SK-N-SH treated with all-trans-retinoic acid at 6 μM for 48 hours (cell line): ENCODE measurements at places on chromosomes 4 and X.

DNA sequence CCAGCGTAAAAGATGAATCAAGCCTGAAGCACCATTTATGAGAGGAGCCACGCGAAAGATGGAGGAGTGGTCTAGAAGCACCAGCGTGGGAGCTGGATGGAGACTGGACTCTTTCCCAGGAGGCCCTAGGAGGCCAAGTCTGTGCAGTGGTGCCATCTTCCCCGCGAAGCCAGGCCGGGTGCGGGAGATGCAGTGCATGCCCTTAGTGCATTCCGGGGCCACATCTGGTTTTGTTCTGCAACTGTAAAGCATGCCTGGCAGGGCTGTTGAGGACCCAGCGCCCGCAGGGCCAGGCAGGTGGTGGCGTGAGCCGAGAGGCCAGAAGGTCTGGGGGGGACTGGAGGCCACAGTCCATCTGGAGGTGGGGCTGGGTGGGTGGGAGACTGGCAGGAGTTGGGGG, 78.6 kb upstream of the ADRA2C start:
- no peak for ATAC-seq

DNA sequence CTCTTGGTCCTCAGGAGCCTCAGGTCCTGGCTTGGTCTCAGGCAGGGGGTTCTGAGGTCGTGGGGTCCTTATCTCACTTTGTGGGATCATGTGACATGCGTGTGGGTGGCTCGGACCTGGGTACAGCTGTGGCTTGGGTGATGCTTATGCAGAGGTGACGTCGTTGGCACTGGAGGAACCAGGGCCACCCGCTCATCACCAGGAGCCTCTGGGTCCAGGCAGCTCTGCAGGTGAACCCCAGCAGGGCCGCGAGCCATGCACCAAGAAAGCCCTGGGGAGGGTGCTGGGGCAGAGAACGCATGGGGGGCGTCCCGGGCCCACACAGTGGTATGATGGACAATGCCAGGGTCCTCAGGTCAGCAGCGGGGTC, 8.7 kb downstream of the ATP5ME start:
- ATAC-seq = no peak

- ATAC-seq = no peak
Measured at GRCh38 chr4:13445841-13446790, 38.0 kb downstream of the RAB28 start.

- no peak for ATAC-seq
Measured at GRCh38 chr4:121952290-121952689, 430 bp upstream of the TRPC3 start.

DNA sequence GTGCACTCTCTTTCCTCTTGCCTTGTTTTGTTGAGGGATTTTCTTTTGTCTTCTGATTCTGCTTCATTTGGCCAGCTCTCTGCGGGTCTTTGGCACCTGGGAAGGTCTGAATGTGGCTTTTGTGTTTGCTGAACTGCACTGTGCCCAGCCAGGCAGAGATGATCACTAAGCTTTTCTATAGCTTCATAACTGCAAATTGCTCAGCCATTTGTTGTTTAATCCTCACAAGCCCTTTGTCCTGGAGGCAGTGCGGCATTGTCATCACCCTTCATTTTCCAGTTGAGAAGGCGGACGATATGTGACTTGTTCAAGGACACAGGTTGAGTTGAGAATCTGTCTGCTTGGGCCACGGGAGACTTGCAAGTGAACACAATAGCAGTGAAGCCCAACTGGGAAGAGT, 46.0 kb upstream of the SFRP2 start:
- ATAC-seq = no peak

DNA sequence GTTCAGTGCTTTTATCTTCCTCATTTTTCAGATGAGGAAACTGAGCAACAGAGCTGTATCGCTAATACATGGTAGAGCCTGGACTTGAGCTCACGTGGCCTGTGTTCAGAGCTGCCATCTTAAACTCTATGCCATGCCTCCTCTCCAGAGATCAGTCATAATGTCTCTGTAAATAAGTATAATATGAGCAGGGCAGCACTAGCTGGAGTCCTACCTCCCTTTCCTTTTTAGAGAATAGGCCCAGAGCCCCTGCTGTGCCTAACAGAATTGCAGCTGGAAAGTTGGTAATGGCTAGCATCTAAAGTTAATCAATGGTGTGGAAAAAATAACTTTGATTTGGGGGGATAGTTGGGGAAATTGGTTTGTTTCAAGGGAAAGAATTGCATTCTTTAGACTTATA, 20.4 kb downstream of the CASP6 start:
- no peak for ATAC-seq

GRCh38 chr4:139746431-139747171, 81.0 kb downstream of the MGST2 start:
- no peak for ATAC-seq

GRCh38 chr4:112377171-112377570, 80.0 kb downstream of the ALPK1 start:
- ATAC-seq = no peak

GRCh38 chr4:165592386-165592785, 213.6 kb downstream of the CPE start:
- ATAC-seq = peak; percentile 34; the same call in 2 of the 3 replicates

DNA sequence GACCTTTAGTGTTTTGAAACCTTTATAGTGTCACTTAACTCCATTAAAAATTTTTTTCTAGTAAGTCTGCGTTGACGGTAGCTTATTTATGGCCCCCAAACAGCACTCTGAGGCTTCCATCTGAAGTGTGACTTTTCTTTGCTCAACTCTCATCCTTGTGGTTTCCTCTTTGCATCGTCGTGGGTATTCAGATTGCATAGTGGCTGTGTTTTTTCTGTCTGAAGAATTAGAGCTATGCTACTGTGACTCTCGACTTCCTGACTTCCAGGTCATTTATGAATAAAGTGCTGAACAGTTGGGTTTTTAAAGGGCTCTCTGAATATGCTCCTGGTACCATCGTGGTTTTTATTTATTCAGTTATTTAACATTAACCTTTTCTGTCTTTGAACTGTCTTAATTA, 44.9 kb downstream of the JADE1 start:
- no peak for ATAC-seq

GRCh38 chr4:30380404-30380998, 339.7 kb upstream of the PCDH7 start:
- ATAC-seq = peak; percentile 96

- no peak for ATAC-seq
Measured at GRCh38 chr4:94571715-94572114, 120.0 kb downstream of the PDLIM5 start.

- no peak for ATAC-seq
Measured at GRCh38 chr4:85676050-85676425, 201.1 kb downstream of the ARHGAP24 start.

GRCh38 chrX:134254511-134254910, 17.5 kb downstream of the CCDC160 start:
- no peak for ATAC-seq

- ATAC-seq = no peak
Measured at GRCh38 chrX:153395613-153396319, 5.4 kb downstream of the PNMA6E start.

- ATAC-seq = no peak
Measured at GRCh38 chr4:185734214-185734613, 77.8 kb downstream of the SORBS2 start.

DNA sequence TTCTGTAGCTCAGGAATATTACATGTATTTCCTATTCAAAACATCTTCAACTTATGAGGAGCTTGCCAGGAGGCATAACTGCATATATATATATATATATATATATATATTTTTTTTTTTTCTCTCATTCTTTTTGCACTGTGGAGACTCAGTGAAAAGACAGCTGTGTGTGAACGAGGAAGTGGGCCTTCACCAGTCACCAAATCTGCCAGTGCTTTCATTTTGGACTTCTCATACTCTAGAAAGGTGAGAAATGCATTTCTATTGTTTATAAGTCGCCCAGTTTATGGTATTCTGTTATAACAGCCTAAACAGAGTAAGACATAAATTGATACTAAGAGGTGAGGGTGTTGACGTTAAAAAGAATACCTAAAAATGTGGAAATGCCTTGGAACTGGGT, 710.6 kb downstream of the TRAM1L1 start:
- ATAC-seq = no peak

DNA sequence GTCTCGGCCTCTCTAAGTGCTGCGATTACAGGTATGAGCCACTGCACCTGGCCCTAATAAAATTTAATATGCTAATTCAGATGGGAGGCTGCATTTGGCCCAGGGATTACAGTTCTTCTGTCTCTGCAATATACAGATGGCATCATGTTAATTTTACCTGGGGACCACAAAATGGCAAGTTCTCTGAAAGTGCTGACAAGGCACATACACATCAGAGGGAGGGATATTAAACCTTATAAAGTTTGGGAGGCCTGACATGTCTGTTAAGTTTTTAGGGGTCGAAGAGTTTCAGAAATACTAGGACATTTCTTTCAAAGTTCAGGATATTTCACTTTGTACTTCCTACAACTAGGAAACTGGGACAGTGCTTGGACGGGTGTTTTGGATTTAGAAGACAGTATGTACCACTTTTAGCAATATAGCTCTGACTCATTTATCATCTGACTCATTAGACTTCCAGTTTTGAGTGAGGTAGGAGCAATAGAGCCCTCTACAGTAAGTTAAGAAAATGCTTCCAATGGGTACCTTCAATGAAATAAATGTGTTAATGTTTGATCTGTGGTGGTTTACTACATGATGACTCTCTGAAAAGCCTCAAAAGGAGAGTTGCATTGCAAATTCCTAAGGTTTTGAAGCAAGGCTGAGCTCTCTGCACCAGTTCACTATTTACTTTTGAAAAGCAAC, 981.0 kb upstream of the HS3ST1 start:
- no peak for ATAC-seq

DNA sequence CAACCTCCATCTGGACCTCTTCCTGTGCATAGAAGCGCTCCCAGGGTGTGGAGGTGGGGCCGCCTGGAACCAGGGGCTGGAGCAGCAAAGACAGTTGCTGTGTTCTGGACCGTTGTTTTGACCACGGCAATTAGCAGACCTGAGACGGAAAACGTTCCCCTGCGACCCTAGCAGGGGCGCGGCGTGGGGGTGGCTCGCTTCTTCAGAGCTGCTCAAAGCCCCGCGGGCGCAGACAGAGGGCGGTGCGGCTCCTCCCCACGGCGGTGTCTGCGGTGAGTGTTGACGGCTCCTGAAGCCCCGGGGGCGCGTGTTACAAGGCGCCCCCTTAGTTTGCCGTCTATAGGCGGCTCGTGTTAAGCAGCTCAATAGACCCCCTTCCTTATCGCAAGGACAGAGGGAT, 79.2 kb downstream of the TRIML1 start:
- no peak for ATAC-seq

DNA sequence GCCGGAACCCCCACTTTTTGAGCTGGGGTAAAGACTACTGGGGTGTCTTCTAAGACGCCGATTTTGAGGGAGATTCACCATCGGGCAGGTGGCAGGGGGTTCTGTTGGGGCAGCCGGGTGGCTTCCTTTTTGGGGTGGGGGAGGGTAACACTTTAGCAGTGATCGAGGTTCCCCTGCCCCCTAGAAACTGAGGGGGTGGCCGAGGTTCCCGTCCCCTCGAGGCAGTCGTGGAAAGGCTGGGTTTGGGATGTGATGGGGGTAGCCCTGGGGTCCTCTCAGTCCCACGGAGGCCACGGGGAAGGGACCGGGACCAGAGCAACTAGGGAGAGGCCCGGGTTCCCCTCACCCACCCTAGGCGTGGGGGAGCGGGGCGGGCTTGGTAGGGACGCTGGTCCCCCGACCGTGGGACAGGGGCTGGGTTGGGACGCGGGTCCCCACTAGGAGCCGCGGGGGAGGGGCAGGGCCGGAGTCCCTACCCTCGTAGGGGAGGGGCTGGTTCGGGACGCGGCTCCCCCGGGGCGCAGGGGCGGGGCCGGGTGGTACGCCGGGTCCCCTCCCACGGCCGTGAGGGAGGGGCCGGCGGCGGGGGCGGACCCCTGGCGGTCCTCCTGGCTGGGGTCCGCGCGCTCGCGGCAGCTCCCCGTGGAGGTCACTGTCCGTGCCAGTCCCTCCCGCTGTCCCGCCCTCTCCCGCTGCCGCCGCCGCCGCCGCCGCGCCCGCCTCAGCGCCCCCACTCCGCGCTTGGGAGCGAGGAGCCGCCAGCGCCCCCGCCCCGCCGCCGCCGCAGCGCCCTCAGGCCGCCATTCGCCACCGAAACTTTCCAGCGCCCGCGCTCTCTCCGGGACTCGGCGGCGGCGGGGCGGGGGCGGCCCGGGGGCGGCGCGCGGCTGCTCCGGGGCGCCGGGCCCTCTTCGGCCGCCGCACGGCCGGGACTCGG, at the start of gene TBL1X:
Gene TBL1X (plus strand): TSS at position 624 of the 937 bp plus-strand sequence. CDS start 188,529 bp downstream, outside the sequence.
- peak; percentile 32 for ATAC-seq

DNA sequence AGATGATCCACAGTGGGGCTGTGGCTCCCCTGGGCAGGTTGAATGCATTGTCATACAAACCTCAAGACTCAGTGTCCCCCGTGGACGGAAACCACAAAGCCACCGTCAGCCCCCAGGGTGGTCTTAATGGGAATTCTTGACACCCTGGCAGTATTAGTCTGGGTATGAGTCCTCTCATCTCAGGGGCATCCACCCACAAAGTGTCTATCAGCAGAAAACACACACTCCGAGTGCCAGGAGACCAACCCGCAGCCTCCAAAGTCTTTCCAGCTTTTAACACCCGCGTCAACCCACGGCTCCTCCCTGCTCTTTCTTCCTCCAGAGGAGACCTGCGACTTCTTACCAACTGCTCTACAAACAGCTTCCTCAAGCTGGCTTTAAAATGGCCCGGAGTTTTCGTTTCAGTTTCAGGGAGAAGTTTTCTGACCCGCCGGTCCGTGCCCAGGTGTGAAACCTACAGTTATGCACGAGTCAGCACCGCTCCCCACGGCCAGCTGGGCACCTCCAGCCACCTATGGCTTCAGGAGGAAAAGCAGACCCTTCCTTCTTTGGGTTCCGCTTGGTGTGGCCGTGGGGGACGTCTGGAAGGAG, 14.4 kb upstream of the ASMTL start:
- ATAC-seq = no peak; the same call in 2 of the 3 replicates

- ATAC-seq = no peak
Measured at GRCh38 chrX:57270980-57271379, 15.5 kb upstream of the FAAH2 start.

- ATAC-seq = no peak
Measured at GRCh38 chr4:110188113-110188512, 10.3 kb downstream of the ELOVL6 start.

DNA sequence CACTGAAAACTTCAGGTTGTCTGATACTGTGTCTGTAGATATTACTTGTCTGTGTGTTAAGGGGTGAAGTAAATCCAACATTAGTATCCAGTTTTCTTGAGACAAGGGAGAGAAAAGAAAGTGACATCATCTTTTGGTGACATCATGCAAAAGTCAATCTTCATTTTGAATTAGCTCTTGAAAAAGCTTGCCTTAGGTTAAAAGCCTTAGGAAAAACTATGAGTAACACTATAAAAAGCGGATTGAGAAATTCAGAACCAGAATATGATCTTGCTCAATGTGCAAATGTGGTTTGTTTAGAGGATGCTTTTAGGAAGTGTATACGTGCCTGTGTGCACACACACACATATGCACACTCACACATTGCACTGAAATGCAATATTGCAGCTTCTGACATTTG, 345.8 kb upstream of the CASK start:
- no peak for ATAC-seq

DNA sequence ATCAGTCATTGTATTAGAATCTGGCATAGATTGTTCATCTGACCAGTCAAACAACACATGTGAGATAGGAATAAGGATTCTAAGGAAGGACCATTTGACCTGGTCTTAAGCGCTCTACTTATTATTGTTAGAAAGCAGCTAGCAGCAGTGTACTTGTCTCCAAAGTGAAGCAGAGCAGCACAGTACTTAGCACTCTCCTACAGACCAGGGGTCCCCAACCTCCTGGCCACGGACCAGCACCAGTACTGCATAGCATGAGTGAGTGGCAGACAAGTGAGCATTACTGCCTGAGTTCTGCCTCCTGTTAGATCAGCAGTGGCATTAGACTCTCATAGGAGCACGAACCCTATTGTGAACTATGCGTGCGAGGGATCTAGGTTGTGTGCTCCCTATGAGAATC, 135.9 kb upstream of the SPRY1 start:
- ATAC-seq = no peak
